Naive thymus-derived CD8-positive, alpha-beta T cell (primary cell): ENCODE measurements at places on chromosomes 16 and 17.

DNA sequence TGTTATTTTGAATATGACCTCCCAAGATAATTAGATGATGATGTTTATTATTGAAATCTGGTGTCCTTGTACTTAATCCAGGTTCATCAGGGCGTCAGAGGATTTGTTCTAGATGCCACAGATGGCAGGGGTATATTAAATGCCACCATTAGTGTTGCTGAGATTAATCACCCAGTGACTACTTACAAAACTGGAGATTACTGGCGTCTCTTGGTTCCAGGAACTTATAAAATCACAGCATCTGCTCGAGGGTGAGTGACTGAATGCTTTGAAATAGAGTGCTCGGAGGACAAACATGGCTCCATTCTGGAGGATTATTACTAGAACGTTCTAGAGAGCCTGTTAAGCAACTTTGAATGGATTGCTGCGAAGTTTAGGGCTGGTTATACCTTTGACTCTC, 33.5 kb upstream of the GOSR1 start:
- no peak overlapping the region for H3K4me3 ChIP-seq
- H3K27ac ChIP-seq, result no peak overlapping the region
- no peak for DNase-seq
- H3K27me3 ChIP-seq, result no peaks in the 10 kb centered on the region
- peaks cover 8% of the 10 kb centered on the region for H3K4me1 ChIP-seq
- H3K36me3 ChIP-seq, result peaks cover 10% of the 10 kb centered on the region

GRCh38 chr17:683040-683439, 31.6 kb downstream of the VPS53 start:
- DNase-seq, result no peak
- H3K27ac ChIP-seq, result no peak overlapping the region
- H3K4me3 ChIP-seq, result no peak overlapping the region
- peaks cover 63% of the 10 kb centered on the region for H3K36me3 ChIP-seq
- peaks cover 12% of the 10 kb centered on the region for H3K4me1 ChIP-seq

DNA sequence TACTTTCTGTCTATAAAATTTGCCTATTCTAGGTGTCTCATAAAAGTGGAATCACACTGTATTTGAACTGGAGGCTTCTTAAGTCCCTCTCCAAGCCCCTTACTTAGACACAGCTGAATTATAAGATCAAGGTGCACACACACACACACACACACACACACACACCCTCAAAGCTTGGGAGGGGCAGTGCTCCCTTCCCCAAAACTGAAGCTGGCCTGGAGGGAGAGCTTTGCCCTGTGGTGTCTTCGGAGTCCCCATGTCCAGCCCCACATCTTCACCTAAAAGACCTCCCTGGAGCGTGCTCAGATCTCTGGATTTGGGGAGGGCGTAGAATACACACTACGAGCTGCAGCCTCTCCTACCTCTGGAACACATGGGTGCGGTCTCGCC, 828 bp downstream of the EMP2 start:
- H3K36me3 ChIP-seq, result no peaks in the 10 kb centered on the region
- H3K27ac ChIP-seq, result no peak overlapping the region
- no peak for DNase-seq
- H3K4me3 ChIP-seq, result no peak overlapping the region
- no peaks in the 10 kb centered on the region for H3K4me1 ChIP-seq

- H3K27ac ChIP-seq, result peak overlapping the region; percentile 36
- no peak for DNase-seq
- H3K4me3 ChIP-seq, result no peak overlapping the region
These were observed 7.7 kb downstream of the AKTIP start for GRCh38 chr16:53495325-53495724.

- H3K36me3 ChIP-seq, result no peaks in the 10 kb centered on the region
- DNase-seq, result no peak
- no peaks in the 10 kb centered on the region for H3K27me3 ChIP-seq
- H3K4me3 ChIP-seq, result no peak overlapping the region
These were observed 60.1 kb downstream of the ARSG start for GRCh38 chr17:68351395-68351794.

GRCh38 chr16:75207831-75208230, 870 bp upstream of the CTRB2 start:
- no peak overlapping the region for H3K27ac ChIP-seq
- no peaks in the 10 kb centered on the region for H3K36me3 ChIP-seq
- H3K4me3 ChIP-seq, result no peak overlapping the region

DNA sequence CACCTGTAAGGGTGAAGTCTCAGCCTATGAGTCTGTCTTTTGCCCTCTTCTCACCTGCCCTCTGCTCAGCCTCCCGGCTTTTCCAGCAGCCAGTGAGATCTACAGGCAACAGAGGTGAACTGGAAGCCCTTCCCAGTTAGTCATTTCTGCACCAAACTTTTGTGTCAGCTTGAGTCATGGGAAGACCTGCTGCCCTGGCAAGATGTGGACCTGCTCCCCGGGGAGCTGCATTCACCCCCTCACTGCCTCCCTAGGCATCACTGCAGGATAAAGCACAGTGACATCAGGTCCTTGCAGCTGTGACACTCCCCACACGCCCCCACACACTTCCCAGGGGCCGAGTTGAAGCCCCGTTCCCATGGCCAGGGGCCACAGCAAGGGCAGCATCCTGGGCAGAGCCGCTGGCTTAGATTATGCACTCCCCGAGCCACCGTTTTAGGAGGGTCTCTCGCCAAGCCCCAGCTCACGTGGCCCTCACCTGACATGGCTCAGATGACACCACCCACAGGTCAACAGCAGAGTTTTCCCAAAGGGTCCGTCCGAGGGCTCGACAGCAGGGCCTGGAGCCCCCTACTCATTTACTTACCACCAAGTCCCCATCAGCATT, 6.5 kb upstream of the ABR start:
- H3K4me3 ChIP-seq, result no peak overlapping the region
- no peaks in the 10 kb centered on the region for H3K36me3 ChIP-seq
- no peaks in the 10 kb centered on the region for H3K27me3 ChIP-seq
- H3K4me1 ChIP-seq, result peaks cover 18% of the 10 kb centered on the region
- no peak for DNase-seq

DNA sequence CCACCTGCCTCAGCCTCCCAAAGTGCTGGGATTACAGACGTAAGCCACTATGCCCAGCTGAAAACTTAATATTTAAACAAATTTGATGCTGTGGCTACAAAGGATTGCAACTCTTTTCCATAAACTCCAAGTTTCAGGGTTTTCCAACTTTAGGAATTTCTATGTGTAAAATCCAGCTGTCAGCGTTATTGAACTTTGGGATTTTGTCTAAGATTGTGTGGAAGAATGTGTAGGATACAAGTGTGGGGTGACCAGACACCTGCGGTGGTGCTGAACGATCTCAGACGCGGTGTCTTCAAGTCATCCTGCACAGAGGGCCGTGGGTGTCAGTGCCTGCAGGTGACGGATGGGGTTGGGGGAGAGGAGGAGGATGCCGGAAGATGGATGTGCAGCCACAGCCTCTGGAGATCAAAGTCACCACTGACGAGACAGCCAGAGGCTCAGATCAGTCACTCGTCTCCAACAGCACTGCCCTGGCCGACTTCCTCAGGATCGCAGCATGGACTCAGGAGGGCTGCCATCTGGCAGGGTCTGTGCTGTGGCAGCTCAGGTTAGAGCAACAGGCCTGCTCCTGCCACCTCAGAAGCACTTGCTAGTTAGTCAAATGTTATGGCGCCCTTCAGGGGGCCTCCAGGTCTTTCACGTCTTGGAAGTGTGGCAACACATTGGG, 13.0 kb downstream of the ACSF3 start:
- no peak for DNase-seq
- no peak overlapping the region for H3K4me3 ChIP-seq
- peaks cover 14% of the 10 kb centered on the region for H3K4me1 ChIP-seq

DNA sequence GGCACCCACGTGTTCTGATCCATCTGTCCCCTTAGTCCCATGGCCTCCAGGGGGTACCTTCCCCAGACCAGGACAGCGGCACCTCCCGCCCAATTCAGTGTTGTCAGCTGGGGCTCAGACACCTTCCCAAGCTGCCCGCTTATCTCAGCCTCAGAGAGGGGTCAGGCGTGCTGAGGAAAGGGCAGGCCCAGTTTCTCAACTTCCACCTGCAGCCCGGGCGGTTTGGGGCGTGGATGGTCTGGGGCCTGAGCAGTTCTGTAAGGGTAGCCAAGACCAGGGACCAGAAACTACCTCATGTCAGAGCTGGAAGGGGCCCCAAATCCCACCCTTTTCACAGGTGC, 5.1 kb downstream of the PLCD3 start:
- no peak for DNase-seq
- peaks cover 3% of the 10 kb centered on the region for H3K4me1 ChIP-seq
- H3K27me3 ChIP-seq, result peaks cover 3% of the 10 kb centered on the region
- H3K36me3 ChIP-seq, result no peaks in the 10 kb centered on the region

GRCh38 chr16:10776280-10776679, 32.6 kb downstream of the NUBP1 start:
- DNase-seq, result peak; percentile 37
- no peak overlapping the region for H3K27ac ChIP-seq
- no peaks in the 10 kb centered on the region for H3K36me3 ChIP-seq
- H3K27me3 ChIP-seq, result peaks cover 3% of the 10 kb centered on the region
- peak overlapping the region; percentile 23 for H3K4me3 ChIP-seq

DNA sequence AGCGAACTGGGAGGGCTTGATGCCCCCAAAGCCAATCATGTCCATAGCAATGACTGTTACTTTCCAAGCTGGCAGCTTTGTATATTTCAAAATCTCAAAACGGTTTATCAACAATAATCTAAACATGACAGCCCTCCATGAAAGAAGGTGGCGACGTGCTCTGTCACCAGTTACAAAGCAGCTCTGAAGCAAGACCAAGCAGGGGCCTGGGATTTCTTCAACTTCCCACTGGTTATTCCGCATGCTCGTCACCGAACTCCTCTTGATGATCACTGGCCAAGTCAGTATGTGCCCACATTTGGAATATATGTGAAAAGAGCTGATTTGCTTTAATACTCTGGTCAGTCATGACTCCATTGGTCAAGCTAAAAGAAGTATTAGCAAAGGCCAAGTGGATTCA, 175.6 kb downstream of the VPS53 start:
- peaks cover 12% of the 10 kb centered on the region for H3K4me1 ChIP-seq
- no peak overlapping the region for H3K27ac ChIP-seq
- no peak overlapping the region for H3K4me3 ChIP-seq
- DNase-seq, result no peak
- no peaks in the 10 kb centered on the region for H3K27me3 ChIP-seq
- peaks cover 56% of the 10 kb centered on the region for H3K36me3 ChIP-seq

DNA sequence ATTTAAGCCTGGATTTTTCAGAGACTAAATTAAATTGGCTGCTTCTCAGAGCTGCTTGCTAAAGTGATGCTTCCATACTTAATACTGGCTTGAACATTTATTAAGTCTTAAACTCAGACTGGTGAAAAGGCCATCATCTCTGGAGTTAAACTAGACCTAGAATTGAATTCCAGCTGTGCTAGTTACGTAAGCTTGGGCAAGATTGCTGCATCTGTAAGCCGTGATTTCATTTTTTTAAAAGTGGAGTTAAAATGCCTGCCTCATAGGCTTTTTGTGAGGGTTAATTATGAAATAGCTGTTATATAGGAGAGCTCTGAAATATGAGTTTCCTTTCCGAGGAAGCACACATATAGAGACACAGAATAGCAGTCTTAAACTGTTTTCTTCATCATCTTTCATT, 84.7 kb downstream of the VAT1L start:
- peaks cover 9% of the 10 kb centered on the region for H3K4me1 ChIP-seq
- H3K4me3 ChIP-seq, result no peak overlapping the region
- DNase-seq, result no peak
- peaks cover 10% of the 10 kb centered on the region for H3K27me3 ChIP-seq

GRCh38 chr17:6028294-6028693, 41.9 kb upstream of the WSCD1 start:
- H3K4me1 ChIP-seq, result no peaks in the 10 kb centered on the region
- H3K4me3 ChIP-seq, result no peak overlapping the region
- H3K27ac ChIP-seq, result no peak overlapping the region
- H3K27me3 ChIP-seq, result peaks cover 6% of the 10 kb centered on the region
- H3K36me3 ChIP-seq, result no peaks in the 10 kb centered on the region

- H3K27me3 ChIP-seq, result no peaks in the 10 kb centered on the region
- H3K4me3 ChIP-seq, result no peak overlapping the region
- peaks cover 49% of the 10 kb centered on the region for H3K36me3 ChIP-seq
These were observed 224.4 kb downstream of the PRKCA start for GRCh38 chr17:66526827-66527226.

DNA sequence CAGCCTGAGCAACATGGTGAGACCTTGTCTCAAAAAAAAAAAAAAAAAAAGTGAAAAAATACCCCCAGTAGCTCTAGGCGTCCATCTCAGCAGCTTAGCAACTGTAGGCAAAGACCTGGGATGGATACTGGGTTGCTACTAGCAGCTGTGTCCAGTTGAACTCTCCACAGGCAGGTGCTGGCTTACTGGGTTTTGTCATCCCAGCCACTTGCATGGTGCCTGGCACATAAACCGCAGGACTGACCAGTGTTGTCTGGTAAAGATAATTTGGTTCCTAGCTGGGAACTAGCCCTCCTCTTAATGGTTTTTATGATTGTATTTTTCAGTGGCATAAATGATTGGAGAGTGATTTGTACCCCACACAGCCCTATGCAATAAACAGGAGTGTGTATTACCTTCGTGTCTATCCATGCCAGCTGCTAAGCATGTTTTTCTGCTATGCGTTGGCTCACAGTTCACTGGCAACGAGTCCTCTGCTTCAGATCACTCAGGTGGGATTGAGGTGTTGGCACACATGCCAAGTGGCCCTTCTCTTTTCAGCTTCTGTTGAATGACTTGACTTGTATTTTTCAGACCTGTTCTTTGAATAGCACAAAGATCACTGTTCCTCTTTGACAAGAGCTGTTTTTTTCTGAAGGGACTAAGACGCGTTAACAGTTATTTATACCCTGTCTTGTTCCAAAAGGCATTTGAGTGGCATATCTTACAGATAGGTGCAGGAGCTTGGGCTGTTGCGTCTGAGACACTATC, 352.9 kb downstream of the SNX29 start:
- no peaks in the 10 kb centered on the region for H3K27me3 ChIP-seq
- H3K27ac ChIP-seq, result no peak overlapping the region
- DNase-seq, result no peak

DNA sequence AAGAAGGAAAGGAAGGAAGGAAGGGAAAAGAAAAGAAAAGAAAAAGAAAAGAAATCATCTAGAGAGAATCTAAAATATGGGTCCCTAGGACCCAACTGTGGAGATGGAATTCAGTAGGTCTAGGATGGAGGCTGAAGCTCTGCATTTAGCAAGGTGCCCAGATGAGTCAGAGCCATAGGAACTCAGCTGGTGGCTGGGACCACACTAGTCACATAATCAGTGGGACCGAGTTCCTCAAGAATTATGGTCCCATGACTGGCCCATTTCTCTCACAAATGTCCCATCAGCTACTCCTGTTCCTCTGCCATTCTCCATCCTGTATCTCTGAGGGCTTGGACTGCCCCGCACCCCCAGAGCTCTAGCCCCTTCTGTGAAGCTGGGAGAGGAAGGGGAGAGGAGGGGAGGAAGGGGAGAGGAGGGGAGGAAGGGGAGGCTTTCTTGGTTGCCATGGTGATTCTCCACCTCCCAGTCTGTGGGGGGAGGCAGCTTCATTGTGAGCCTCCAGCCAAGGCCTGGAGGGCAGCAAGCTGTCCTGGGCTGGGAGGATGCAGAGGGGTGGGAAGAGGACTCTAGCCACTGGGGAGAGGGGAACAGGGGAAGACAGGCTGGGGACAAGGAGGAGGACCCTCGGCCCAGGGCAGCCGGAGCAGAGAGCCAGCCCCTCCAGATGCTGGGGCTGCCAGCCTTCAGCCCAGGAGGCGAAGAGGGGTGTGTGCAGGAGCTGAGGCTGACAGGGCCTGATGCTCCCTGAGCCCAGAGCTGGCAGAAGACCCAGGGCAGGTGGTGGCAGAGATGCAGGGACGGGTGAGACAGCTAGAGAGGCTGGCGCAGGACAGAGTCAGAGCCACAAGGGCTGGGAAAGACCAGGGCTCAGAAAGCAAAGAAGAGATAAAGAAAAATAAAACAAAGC, 37.8 kb upstream of the LHX1 start:
- no peak overlapping the region for H3K4me3 ChIP-seq
- H3K27ac ChIP-seq, result no peak overlapping the region
- H3K4me1 ChIP-seq, result no peaks in the 10 kb centered on the region
- no peak for DNase-seq
